GM03348 (cell line): ENCODE measurements at places on chromosomes 7 and 10.

GRCh38 chr10:77081481-77081891 is 556.1 kb downstream of the KCNMA1 start:
- DNase-seq = no peak

- no peak for DNase-seq
These were observed 295.3 kb downstream of the SKIDA1 start for GRCh38 chr10:21230219-21230618.

- DNase-seq = peak; percentile 33
These were observed 1.1 kb downstream of the PALS2 start for GRCh38 chr7:24574386-24574785.

DNA sequence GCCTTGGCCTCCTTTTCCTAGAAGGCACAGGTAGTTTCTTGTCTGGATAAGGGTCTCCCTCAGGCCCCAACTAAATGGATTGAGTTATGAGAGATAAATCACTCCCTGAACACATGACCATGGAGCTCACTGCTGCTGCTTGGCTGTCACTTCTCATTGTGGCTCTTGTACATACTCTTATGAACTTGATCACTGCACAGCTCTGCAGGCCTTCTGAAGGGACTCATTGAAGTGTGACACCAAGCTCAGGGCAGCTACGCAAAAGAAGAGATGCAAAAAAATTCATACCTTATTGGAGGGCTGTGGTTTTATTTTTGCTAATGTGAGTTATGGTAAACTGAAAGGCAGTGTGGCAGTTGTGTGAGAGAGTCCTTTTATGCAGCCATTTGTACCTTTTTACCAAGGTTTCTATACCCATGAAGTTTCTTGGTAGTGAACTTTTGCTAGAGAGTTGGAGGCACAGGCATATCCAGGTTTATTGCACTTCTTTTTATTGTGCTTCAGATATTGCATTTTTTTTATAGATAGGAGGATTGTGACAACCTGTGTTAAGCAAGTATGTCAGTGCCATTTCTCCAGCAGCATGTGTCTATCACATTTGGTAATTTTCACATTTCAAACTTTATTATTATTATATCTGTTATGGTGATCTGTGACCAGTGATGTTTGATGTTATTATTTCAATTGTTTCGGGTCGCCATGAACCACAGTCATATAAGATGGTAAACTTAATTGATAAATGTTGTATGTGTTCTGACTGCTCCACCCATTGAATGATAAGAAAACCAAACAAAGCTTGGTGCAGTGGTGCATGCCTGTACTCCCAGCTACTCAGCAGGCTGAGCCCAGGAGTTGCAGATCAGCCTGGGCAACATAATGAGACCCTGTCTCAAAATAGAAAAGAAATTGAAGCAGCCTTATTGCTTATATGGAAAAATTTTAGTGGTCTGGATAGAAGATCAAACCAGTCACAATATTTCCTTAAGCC is 100.6 kb downstream of the LRRC4 start:
- DNase-seq = no peak
